ENCODE measurements at places on chromosomes 13 and 19.

DNA sequence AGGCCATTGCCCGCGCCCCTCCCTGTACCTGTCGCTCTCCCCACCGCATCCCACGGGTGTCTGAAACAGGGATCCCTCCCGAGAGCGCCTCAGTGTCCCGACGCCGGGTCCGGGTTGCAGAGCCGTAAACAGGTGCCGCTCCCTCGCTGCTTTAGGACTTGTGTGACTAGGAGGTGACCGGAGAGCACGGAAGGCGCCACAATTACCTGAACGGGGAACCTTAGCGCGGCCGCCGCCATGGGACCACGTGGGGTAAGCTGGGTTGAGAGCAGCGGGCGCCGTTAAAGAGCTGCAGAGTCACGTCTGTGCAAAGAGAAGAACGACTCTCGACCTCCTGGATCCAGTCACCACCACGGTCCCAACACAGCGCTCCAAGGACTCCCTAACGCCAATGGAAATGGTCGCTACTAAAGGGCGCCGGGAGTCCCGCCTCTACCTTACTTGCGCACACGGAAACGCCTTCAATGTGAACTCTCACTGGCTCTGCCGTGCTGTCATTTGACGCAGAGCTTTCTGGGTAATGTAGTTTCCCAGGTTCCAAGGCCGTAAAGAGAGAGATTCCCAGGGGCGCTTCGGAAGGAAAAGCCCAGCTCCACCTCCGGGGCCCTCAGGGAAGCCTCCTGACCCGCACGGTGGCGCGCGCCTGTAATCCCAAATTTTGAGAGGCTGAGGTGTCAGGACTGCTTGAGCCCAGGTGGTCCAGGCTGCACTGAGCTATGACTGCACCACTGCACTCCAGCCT, at the start of gene ZNF552:
TSS of gene ZNF552 (minus strand) at position 409 of the 742 bp plus-strand sequence. CDS start at position 239, 170 bp downstream.
- peak; percentile 96 for DNase-seq

DNA sequence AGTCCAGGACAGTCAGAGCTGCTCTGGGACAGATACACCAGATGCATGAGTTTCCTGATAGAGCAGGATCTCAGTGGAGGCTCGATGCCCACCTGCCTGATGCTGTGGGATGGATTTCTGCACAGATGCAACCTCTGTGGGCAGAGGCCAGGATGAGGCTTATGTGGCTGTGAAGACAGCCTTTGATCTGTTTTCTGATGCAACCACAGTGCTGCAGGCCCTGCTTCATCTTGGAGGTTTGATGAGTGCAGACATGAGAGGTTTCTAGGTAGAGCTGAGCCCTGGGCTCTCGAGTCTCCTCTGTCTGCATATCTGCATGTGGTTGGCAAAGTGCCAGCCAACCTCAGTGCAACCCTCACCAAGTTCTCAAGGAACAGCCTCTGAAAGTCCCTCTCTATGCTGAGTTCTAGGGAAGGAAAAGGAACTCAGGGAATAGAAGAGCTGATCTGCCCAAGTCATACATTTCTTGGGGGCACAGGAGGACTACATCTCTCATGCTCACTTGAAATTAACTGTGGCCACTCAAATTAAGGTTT, 23.1 kb upstream of the TSHZ3 start:
- DNase-seq, result no peak

- peak; percentile 55 for DNase-seq
Observed at GRCh38 chr19:8204961-8205360, 4.2 kb upstream of the CERS4 start.

DNA sequence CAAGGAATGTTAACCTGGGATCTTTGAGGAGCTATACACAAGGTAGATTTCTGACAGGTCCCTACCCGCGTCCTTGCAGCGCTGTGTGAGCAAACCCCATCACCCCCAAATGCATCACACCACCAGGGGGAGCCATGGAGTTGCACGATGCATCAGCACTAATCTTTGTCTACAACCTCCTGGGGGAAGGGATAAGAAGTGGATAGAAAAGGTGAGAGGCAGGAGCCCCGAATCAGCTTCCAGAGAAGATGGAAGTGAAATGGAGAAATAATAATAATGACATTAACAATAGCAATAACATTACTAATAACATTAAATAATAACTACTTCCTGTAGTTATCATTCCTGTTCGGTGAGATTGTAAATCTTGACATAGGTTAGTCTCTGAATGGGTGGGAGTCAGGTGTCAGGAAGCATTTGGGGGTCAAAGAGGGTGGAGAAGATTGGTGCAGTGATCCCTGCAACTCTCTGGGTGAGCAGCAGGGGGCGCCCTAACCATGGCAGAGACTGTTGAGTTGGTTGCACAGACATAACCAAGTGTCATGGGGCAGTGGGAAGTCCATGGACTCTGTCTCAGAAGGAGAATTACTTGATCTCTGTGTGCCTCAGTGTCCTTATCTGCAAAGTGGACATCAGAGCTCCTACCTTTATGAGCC, 16.5 kb downstream of the SIGLEC7 start:
- DNase-seq, result no peak

DNA sequence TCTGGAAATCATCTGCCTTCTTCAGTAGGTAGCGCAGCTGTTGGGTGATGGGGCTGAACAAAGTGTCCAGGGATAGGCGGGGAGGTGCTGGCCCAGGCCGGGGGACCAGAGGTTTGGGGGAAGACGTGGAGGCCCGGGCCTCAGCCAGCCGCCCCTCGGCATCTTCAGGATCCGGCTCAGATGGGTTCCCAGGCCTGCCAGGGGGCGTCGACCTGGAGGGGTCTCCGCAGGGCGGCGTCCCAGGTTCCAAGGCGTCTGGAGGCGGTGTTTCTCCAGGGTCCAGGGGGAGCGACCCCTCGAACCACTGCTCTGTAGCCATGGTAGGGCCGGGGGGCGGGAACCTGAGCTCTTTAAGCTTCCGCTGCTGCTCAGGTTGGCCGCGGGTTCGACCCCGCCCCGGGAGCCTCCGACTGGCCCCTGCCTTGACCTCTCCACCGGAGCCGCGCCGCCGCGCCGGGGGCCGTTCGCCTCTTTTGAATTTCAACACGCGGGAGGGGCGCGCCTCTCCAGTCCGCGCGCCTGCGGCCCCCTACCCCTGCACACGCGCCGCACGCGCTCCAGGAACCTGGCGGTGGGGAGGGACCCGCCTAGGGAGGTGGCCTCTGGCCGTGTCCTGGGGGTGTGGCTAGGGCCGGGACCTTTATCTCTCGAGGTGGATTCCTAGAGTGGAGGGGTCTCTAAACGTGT, at the start of gene C19orf67:
TSS of gene C19orf67 (minus strand) at position 475 of the 687 bp plus-strand sequence. CDS start at position 319, 156 bp downstream.
- DNase-seq, result no peak

DNA sequence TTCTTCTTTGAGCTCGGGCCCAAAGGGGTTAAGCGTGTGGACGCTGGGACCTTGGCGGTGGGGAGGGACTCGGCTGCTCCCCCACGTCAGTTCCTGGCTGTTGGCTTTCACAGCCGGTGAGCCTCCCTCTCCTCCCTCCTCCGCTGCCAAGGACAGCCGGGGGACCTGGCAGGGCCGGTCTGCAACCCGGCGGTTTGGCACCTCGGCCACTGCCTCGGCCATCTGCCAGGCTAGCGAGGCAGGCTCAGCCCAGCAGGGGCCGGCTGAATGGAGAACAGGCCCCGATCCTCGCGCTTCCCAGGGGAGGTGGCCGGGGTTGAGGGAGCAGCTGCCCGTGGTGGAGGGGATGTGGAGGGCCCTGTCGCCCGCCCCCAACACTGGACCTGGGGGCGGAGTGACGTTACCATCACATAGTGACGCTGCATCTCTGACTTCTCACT, 5.0 kb downstream of the TLE5 start:
- peak; percentile 94 for DNase-seq

DNA sequence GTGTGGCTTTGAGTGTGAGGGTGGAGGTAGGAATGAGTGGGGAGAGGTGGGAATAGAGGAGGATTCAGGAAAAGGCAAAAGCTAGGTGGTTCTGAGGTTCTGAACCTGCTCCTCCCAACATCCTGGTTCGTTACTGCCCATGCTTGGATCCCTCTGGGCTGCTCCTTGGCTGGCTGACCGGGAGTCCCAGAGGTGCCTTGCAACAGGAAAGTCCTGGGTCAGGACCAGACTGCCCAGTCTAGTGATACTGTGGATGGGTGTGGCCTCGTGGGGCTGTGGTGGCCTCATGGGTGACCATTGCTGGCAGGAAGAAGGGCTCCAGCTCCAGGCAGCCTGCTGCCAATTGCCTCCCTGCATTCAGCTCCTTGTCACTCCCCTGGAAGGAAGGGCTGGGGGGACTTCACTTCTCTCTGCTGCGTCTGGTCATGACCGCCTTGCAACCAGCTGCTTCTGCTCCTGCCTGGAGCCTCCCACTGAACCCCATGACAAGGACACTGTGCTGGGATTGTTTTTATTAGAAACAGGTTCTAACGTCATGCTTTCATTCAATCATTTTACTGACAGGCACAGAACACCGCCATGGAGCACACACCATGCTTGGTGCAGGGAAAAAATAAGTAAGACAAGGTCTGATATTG, 61.5 kb upstream of the UBL3 start:
- DNase-seq, result peak; percentile 19

DNA sequence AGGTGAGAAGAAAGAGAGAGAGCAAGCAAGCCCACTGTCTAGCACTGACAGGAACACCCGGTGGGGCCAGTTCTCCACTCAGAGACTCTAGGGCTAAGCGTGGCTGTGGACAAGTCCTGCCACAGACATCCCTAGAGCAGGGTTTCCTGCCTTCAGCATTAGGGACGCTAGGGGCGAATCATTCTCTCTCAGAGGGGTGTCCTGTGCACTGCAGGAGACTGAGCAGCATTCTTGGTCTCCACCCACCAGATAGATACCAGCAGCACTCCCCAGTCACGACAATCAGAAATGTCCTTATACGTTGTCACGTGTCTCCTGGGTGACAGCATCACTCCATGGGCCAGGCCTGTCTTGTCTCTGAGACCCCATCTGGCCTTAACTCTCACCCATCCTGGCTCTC, 1.5 kb downstream of the OR10H1 start:
- DNase-seq, result no peak

GRCh38 chr13:24075137-24075975, 85.2 kb upstream of the SPATA13 start:
- DNase-seq, result no peak

DNA sequence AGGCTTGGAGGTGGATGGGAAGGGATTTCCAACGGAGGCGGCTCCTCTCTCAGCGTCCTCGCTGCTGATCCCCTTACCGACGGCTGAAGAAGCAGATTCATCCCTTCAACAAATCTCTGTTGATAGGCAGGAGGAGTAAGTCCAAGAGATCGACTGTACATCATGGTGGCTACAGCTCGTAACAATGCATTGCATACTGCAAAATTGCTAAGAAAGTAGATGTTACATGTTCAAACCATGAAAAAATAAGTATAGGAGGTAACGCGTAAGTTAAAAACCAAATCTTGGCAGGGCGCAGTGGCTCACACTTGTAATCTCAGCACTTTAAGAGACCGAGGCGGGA, 468 bp upstream of the SLC39A3 start:
- DNase-seq, result no peak

DNA sequence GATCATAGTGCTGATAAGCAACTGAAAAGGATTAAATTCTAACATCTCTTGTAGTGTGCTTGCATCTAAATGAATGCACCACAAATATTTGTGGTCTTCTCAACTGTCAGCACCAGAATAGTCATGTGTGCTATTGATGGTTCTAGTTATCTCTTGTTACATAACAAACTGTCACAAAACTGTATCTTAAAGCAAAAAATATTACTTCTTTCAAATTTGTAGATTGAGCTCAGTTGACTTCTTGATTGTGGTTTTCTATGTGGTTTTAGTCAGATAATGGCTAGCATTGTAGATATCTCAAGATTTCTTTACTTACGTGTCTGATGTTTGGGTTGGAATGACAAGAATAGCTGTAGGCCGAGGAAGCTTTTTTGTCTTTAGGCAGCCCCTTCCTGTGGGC, 431.3 kb downstream of the SLITRK6 start:
- DNase-seq, result no peak

DNA sequence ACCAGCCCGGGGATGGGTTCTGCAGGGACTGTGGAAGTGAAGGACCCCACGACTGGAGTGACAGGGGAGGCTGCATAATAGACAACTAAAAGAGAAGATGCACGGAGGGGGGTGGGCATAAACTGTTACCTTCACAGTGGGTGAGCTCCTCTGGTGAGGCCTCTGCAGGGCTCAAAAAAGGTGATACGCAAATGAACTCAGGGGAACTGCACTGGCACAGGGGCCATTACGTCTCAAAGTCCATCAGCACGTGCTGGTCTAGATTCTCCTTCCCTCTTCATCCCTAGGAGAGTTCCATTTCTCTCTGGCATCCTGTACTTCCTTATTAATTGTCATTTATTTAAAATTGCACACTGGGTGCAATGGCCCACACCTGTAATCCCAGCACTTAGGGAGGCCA, 8.1 kb upstream of the FFAR2 start:
- DNase-seq, result no peak

- DNase-seq, result no peak
Observed at GRCh38 chr13:41682766-41683165, 225.4 kb downstream of the RGCC start.

GRCh38 chr19:49997709-49998108, 27.5 kb downstream of the VRK3 start:
- DNase-seq, result no peak

- no peak for DNase-seq
Observed at GRCh38 chr19:33287438-33287837, 14.9 kb downstream of the CEBPA start.

GRCh38 chr19:7873304-7874075, 700 bp downstream of the PRR36 start:
- no peak for DNase-seq

DNA sequence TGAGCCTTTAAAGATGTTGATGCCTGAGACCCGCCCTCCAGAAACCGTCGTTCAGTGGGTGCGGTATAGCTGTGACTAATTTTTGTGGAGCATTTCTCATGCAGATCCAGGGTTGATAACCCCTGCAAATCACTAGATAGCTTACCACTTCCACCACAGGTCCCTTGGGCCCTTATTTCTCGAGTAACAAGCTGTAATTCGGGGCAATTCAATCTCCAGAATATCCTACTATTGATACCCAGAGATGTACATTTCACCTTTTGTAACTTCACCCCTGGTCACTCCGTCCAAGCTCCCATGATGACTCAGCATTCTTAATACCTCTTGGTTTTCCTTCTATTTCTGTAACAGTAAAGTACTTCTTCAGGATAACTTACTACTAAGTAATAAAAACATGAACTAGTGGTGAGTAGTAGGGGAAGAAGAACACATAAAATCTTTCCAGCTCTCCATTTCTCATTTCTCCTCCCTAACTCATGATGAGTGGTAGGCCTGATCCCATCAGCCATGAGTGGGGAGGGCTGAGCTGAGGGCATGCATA, 71.9 kb upstream of the UBL3 start:
- DNase-seq, result no peak

DNA sequence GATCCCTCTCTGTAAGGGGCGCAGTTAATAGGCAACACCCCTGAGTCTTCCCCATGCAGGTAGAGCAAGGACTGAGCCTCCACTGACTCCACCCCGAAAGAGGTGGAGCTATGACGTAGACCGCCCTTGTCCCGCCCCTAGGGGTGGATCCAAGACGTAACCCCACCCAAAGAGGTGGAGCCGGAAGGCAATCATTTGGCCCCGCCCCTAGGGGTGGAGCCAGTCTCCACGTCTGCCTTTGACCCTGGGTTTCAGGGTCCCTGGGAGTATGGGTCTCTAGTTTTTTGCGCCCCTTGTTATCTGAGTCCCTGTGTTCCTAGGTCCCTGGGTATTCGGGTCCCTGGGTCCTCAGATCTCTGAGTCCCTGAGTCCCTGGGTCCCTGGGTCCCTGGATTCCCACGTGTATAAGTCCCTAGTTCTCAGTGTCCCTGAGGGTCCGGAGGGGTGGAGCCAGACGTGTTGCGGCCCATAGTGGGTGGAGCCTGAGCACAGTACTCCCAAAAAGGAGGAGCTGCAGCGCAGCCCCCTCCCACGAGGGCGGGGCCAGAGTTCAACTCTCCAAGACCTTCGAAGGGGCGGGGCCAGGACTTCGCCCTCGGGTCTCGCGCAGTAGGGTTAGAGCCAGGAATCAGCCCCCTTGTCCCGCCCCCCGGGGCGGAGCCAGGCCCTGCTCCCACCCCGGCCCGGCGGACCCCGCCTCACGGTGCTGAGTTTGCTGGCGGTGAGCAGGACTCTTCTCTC, 5.3 kb downstream of the DENND1C start:
- DNase-seq, result peak; percentile 31
